ENCODE measurements at places on chromosomes 6 and 20.

DNA sequence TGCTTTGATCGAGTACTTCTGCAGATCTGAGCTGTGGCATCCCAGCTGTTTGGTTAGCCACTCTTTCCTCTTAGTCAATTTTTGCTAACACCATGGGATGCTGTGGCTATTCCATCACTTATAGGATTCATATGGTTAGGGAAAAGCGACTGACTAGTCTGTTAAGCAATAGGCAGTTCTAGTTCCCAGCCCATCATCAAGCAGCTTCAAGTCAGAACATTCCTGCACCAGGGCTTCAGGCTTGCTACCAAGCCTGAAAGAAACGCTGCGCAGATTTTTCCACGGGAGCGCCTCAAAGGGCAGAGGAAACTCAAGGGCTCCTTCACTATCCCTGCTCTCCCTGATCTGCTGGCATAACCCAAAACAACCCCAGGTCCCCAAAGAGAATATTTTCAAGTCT lies 159.8 kb upstream of the SUPT3H start:
- DNase-seq, result no peak

GRCh38 chr6:109527989-109528388 lies 45.0 kb upstream of the ZBTB24 start:
- DNase-seq, result no peak

DNA sequence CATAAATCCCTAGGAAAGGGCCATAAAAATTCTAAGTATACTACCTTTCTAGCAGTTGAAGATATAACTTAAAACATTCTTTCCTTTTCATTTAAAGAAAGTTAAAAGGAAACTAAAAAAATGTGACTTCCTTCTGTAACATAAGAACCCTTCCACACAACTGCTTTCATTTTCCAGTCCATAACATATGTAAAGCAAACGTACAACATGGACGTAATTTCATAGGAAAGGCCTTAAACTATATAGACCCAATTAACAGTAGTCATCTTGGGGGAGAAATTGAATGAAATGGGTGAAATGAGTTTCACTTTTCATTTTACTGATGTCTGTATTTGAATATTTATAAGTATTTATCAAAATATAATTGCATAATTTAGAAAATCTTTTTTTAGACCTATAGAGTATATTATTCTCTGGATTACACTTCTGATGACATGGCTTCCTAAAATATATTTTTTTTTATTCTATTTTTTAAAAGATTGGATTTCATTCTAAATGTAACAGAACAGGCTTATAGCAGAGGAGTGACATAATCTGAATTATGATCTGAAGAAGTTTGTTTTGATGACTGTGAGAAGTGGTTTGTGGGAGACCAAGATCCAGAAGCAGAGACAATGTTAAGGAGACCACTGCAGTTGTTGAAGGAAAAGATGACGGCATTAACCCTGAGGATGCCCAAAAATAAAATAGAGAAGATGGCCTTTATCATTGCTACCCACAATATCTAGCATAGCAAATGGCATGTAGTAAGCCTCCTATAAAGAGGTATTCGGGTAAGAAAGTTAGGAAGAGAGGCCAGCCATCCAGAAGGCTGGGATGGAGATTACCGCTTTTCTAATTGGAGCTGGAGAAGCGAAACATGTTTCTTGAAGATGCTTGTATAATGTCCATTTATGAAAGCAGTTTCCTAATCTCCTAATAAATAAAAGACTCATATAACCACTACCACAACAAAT lies 260.4 kb downstream of the PTPRK start:
- DNase-seq, result no peak

DNA sequence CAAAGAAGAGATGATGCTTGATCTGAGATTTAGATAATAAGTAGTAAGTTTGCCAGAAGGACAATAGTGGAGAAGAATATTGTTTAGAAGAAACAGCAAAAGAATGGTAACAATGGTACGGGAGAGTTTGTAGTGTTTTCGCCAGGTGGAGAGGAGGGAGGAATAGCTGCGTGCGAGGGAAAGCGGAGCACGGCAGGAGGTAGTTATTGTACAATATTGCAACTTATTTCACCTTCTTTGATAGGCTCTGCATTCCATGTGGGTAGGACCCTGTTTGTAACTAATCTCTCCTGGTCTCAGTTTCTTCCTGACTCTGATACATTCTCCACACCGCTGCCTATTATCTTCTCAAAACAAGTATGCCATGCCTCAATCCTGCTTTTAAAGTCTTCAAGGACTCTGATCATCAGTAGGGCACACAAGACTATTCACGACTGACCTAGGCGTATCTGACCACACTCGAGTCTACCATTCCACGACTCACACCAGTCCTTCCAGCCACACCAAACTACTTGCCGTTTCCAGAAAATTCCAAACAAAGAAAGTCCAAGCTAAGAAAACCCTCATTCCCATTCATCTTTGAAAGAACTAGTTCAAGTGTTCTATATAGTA lies 1.1 kb downstream of the PPIL4 start:
- no peak for DNase-seq

GRCh38 chr6:57147401-57147800 lies 24.7 kb upstream of the BAG2 start:
- DNase-seq, result no peak

GRCh38 chr6:142567461-142567860 lies 265.7 kb downstream of the ADGRG6 start:
- no peak for DNase-seq

DNA sequence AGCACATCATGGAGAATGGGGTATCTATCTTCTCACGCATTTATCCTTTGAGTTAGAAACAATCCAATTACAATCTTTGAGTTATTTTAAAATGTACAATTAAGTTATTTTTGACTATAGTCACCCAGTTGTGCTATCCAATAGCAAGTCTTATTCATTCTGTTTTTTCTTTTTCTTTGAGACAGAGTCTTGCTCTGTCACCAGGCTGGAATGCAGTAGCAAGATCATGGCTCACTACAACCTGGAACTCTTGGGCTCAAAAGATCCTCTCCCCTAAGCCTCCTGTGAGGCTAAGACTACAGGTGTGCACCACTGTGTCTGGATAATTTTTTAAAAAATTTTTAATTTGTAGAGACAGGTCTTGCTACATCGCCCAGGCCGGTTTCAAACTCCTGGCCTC lies 201.5 kb upstream of the ZNF217 start:
- no peak for DNase-seq

- no peak for DNase-seq
These were observed 742.0 kb downstream of the KIF16B start for GRCh38 chr20:15831201-15831600.

DNA sequence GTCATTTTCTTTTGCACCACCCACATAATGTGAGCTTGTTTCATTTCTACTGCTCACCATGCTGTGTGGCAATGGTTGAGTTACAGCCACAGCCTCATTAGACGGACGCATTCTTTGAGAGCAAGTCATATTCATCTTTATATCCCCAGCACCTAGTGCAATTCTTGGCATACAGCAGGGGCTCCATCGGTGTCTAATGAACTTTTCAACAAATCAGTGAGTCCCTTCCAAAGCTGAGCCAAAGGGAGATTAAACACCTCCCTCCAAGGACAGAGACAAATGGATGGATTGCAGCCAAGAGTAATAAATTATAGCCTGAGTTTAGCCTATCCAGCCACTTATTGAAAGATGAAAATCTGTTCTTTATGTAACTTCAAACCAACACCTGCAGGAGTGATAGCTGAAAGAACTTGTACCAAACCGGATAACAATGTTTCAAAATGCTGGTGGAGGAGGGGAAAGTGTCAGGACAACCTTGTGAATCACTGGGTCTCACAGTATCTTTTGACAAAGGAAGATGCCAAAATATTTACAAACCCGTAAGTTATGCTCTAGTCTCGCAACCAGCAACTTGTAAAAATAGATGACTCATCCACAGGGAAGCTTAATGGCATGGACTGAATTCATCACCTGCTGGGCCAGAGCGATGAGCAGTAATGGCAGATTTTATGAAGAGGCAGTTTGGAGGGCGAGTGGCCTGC lies 139.0 kb downstream of the PXDC1 start:
- no peak for DNase-seq

- no peak for DNase-seq
These were observed 7.5 kb upstream of the CD164 start for GRCh38 chr6:109389650-109390274.

DNA sequence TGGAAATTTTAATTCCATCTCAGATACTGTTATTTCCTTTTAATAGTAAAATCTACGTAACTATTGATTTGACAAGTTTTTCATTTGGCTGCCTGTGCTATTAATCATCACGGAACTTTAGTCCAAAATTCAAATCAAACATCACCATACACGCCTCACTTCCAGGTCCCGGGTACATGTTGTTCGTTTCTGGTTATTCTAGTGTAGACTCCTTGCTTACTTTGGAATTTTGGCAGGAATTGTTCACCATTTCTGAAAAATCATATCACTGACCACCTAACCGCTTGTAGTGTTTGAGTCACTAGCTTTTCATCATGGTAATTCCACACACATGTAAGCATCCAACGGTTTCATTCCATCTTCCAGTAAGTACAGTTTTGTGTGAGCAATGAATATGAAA lies 98.0 kb upstream of the NHSL1 start:
- no peak for DNase-seq

GRCh38 chr6:157253699-157254098 lies 69.6 kb downstream of the TMEM242 start:
- DNase-seq, result no peak

DNA sequence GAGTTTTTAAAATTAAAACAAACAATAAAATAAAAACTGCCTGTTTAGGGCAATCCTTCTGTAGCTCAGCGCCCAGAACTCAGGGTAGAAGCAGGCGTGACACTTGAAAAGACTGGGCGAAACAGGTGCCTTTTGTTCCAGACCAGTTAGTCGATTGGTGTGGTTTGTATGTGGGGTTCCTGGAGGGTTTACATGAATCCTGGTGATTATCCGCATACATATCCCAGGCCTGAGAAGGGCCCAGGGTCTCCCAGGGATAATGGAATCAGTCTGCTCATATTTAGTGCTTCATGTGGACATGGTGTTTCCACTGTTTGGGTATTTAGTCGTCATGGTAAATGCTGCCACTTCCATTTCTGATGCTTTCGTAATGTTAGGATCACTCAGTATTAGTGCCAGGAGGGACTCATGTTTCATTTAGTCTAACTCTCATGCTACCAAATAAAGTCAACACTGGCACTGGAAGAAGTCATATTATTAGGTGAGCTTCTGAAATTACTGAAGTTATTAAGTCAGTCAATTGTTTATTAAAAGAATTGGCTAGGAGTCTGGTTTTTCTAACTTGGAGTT lies 116.5 kb downstream of the SAMD5 start:
- DNase-seq, result no peak

GRCh38 chr6:8821981-8822381 lies 386.6 kb upstream of the SLC35B3 start:
- no peak for DNase-seq

DNA sequence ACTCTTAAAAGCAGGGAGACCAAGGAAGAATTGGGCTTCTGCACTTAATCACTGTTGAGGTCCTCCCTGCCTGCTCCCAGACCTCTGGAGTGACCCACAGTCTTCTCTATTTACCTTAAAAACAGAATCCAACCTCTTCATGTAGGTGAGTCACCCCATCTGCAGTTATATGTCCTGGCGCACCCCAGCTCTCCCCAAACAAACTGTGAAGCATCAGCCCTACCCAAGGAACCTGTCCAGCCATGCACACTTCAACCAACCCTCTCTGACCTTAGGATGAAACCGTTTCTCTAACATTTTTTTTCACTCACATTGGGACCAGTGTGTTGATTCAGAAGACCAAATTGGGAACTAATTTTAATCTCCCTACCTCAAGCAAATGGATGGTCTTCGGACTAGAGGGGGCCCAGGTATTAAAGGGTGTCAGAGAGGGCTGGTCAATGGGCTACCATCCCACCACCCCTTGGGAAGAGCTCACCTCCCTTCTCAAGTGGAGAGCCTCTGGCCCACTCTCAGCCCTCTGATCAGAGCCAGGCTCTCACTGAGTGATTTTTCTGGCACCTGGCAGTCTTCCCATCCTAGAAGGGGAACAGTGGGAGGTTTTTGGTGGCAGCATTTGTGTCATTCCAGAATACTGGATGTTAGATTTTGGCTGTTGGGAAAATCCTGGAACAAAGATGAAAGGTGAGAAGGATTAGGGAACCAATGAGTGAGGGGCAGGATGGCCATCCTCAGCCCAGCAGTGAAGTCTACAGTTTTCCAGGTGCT lies 203.6 kb downstream of the LRFN2 start:
- no peak for DNase-seq

DNA sequence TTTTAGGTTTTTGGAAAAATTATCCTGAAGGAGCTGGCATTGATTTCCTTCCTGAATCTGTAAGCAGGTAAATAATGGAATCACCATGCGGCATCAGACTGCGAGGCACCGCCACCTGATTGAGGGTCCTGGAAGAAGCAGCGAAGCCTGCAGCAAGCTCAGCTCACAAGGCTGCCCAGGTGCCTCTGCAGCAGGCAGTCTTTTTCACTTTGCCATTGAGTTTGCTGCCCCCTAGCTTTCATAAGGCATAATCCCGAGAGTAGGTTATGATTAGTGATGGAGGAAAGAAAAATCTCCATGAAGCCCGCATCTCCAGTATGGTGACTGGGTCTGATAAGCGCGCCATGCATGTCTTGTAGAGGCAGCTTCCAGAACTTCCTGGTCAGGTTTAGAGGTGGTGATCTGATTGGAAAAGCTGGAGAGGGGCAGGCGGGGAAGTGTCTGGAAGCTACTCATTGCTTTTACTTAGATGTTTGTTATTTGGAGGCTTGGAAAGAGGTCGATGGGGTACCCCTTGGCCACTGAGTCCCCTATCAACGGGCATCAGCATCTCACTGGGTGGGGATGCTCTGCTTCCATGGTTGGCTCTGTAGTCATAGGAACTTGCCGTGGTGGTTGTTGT lies 26.7 kb downstream of the IYD start:
- no peak for DNase-seq

DNA sequence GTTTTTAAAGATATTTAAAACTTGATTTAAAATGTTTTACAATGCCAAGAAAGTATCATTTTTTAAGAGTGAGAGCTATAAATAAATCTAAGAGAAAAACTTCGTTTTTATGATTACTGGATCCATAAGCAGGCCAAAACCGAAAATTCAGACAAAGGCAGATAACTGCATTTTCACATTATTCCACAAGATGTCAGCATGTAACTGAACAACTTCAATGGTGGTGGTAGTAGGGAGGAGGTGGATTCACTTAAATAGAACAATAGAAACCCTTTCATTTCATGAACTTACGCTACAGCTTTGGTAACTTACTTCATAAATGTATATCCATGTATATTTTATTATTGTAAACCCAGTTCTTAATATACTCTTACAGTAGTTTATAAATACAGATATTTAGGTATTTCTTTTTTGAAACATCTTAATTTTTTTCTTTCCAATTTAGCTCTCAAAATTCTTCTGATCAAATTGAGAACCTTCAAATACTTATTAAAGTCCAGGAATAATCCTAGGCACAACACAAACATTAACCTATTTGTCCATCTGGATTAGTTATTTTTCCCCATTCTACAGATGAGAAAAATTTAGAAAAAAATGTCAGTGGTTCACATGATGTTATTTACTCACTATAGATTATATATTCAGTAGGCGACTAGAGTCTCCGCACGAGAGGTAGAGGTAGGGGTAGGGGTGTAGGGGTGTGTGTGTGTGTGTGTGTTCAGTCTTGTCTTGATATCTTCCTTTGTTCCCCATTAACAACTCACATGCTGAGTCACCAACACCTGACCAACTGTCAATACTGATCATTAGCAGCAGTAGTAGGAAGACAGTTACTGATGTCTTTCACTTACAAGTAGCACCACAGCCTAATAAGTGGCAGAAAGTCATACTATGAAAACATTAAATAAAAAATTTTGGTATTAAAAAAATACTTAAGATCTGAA lies 111.5 kb downstream of the ARHGAP18 start:
- peak; percentile 13 for DNase-seq

- DNase-seq, result no peak
These were observed 28.9 kb downstream of the CLIC5 start for GRCh38 chr6:45986746-45987274.

- DNase-seq, result no peak
These were observed 225.9 kb downstream of the PTPRT start for GRCh38 chr20:42963796-42964195.
